ENCODE measurements at places on chromosomes 4 and X.

- no peak for DNase-seq
These were observed 169.9 kb downstream of the BANK1 start for GRCh38 chr4:101960431-101960830.

- DNase-seq = no peak
These were observed 27.8 kb upstream of the RNF128 start for GRCh38 chrX:106698693-106699092.

DNA sequence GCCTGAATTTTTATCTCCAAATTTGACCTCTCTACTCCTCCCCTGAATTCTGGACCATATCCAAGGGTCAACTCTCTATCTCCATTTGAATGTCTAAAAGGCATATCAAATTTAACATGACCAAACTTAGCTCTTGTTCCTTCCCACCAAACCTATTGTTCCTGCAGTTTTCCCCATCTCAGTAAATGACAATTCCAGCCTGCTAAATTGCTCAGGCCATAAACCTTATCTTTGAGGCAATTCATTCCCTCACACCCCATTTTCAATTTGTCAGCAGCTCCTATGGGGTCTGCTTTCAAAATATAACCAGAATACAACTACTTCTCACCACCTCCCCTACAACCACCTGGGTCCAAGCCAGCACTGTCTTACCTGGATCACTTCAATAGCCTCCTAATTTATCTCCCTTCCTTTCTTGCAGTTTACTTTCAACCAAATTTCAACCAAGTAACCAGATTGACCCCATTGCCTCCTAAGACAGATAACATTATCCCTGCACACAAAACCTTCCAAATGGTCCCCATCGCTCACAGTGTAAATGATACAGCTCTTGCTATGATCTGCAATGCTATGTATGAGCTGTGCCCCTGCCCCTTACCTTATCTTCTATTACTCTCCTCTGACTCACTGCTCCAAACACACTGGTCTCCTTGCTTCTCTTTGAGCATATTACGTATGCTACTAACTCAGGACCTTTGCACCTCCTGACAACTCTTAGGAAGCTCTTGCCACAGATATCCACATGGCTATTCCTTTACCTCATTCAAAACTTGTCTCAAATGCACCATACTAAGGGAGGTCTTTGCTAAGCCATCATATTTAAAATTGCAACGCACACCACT is 66.0 kb downstream of the CAMK2D start:
- no peak for DNase-seq

DNA sequence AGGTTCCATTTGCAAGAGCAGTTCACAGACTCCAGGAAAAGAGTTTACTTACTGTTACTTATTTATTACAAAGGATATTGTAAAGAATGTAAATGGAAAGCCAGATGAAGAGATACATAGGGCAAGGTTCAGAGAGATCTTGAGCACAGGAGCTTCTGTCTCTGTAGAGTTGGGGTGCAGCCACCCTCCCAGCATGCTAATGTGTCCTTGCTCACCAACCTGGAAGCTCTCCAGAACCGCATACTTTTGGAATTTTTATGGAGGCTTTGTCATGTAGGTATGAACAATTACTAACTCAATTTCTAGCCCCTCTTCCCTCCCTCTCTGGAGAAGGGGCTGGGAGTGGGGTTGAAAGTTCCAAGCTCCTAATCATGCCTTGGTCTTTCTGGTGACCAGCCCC is 857.2 kb downstream of the RPA4 start:
- DNase-seq = no peak

GRCh38 chrX:133818019-133818418 is 167.4 kb downstream of the GPC3 start:
- DNase-seq = no peak

DNA sequence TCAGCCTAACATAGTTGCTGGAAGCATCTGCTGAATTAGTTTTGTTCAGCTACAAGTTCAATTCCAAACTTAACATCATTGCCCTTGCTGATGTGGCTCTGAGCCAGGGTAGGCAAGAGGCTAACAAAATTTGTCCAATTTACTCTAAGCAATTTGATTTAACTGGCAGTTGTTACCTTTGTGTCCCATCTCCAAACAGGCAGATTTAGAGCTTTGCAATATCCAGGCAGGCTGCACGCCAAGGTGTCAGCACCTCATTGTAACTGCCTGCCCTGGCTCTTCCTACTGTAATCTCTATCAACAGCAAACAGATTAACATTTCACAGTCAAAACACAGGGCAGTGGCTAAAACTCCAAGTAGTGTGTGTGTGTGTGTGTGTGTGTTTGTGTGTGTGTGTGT is 2070.6 kb downstream of the PCDH7 start:
- no peak for DNase-seq

DNA sequence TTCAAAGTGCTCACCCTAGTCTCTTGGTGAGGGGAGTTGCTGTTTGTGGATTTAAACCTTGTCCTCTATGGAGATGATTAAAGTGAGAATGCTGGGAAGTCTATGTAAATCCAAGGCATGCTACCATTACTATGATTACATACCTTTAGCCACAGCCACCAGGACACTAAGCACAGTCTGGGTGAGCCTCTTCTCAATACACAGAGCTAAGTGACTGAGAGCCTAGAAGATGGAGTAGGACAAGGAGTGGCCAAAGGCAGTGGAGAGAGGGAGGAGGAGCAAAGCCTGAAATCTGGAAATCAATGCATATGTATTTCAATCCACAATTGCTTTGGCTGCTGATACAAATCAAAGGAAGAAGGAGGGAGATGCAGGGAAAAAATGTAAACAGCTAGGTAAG is 12.7 kb upstream of the TSPAN5 start:
- no peak for DNase-seq

- DNase-seq = no peak
These were observed 192.9 kb upstream of the RBPJ start for GRCh38 chr4:26127851-26128337.

DNA sequence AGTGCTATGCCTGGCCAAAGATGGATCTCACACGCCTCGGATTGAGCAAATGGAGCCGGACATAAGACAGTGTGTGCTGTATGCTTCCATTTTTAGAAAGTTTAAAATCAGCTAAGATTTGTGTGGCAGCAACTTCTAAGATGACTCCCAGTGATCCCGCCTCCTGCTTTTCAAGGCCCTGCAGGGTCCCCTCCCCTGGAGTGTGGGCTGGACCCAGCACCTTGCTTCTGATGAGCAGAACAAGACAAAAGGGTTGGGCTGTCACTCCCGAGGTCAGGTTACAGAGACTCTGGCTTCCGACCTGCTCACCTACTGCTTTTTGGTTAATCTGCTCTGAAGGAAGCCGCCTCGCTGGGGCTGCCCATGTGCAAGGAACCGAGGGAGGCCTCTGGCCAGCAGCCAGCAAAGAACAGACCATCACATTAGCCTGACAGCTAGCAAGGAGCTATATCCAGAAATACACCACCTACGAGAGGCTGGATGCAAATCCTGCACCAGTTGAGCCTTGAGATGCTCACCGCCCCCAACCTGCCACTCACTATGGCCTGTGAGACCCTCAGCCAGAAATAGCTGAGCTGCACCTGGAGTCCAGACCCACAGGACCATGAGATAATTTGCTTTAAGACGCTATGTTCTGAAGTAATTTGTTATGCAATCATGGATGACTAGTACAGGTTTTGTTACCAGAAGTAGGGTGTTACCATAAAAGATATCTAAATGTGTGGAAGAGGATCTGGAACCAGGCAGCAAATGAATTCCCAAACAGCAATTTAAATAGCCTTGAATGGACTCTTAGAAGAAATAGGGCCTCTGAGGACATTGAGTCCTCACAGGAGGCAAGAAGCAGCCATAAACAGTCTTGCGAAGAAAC is 47.6 kb downstream of the CRMP1 start:
- peak; percentile 26 for DNase-seq

DNA sequence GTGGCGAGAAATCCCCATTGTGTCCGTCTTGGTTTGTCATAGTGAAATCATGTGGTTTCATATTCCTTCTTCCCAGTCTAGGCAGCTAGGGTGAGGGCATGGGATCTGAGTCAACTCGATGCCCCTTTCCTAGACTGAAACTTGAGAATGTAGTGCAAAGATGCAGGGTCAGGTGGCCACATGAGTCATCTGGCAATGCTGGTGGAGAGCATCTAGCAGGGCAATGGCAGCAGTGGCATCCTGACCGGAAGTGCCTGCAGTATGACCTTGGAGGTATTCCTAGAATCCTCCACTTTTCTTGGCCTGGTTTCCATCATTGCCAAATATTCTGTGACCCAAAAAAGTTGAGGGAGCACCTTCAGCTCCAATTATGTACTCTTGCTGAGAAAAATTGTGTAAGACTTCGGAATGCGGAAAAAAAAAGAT is 39.1 kb upstream of the TMEM184C start:
- no peak for DNase-seq

GRCh38 chr4:113513382-113513781 is 248.2 kb downstream of the CAMK2D start:
- no peak for DNase-seq

- DNase-seq = peak; percentile 88
These were observed 240.4 kb upstream of the TET2 start for GRCh38 chr4:104906276-104906675.

GRCh38 chr4:181431006-181431405 is 812.2 kb upstream of the TENM3 start:
- DNase-seq = no peak

DNA sequence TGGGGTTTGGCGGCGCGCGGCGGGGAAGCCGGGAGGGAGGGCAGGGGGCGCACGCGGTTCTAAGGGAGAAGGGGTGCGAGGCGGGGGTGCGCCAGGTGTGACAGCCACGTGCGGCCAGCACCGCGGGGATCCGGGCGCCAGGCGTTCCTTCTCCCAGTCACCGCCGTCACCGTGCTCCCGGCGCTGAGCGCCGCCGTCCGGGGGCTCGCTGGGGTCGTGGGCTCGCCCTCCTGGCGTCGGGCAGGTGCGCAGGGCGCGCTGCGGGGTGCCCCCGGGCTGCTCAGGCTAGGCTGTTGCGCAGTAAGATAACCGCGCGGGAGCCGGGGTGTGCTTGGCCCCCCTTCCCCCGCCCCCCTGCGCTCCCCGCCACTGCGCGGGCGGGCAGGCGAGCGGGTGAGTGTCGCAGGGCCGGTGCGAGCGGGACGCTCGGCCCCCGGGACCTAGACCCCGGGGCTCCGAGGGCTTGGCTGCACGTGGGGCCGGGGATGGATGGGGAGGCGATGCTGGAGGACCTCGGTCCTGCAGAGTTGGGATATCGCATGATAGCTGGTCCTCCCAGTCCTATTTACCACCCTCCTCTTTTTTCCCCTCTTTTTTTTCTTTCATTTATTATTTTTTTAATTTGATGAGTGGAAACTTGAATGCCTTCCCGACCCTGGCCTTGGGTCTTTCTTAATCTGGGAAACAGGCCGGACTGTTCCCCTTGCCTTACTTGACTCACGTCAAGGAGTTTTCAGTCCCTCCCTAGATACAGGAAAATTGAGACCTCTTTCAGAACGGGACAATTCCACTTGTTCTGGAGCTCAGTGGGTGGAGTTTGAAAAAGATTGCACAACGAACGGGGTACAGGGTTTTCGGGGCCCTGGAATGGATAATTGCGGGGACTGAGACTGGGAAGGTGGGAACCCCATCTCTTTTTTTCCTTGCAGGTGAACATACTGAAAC is 797 bp downstream of the TXLNG start:
- peak; percentile 44 for DNase-seq

DNA sequence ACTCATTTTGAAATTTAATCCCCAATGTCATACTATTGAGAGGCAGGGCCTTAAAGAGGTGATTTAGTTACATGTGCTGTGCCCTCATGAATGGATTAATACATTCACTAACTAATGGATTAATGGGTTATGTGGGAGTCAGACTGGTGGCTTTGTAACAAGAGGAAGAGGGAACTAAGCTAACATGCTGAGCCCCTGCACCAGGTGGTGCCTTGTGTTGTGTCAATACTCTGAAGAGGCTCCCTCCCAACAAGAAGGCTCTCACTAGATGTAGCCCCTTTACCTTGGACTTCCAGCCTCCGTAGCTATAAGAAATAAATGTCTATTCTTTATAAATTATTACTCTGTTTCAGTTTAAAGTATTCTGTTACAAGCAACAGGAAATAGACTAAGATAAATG is 411.9 kb upstream of the EMCN start:
- DNase-seq = peak; percentile 63

DNA sequence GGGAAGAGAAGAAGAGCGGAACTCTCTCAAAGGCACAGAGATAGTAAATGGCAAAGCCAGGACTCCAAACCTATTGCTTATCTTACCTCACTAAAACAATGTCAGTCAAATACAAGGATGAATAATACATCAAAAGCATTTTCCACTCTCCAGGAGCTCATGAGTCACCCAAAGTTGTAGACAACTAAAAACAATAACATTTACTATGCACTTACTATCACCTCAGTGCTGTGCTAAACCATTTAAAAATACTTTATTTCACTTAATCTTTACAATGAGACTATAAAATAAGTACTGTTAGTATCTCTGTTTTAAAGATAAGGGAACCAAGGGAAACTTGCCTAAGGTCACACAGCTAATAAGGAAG is 163.2 kb upstream of the SPANXC start:
- DNase-seq = no peak

- no peak for DNase-seq
These were observed 281.8 kb upstream of the TEX13A start for GRCh38 chrX:105502336-105502735.

- DNase-seq = no peak
These were observed 9.4 kb downstream of the TCEANC start for GRCh38 chrX:13662355-13662791.

- DNase-seq = no peak
These were observed 117.9 kb downstream of the TBC1D19 start for GRCh38 chr4:26701786-26702227.

DNA sequence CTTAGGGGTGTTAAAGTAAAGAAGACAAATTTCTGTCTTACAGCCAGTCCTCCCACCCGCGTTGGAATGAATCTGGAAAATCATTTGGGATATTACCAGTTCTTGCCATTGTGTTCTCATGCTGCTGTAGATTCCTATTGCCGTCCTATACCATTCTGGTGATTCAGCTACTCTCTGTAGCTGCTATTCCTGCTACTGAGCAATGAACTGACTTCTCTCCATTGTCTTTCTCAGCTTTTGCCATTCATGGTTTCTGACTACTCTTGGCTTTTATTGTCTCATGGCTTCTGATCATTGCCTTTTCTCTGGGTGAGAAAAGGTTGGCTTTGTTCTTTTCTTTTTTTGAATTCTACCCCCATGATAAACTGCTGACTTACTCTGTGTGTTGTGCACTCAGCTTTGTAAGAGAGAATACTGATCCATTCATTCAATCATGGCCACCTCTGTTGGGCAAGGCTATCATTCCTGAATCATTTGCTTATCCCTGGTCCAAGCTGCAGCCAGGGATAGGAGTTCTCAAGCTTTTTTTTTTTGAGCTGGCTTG is 27.7 kb upstream of the METAP1 start:
- DNase-seq = no peak

DNA sequence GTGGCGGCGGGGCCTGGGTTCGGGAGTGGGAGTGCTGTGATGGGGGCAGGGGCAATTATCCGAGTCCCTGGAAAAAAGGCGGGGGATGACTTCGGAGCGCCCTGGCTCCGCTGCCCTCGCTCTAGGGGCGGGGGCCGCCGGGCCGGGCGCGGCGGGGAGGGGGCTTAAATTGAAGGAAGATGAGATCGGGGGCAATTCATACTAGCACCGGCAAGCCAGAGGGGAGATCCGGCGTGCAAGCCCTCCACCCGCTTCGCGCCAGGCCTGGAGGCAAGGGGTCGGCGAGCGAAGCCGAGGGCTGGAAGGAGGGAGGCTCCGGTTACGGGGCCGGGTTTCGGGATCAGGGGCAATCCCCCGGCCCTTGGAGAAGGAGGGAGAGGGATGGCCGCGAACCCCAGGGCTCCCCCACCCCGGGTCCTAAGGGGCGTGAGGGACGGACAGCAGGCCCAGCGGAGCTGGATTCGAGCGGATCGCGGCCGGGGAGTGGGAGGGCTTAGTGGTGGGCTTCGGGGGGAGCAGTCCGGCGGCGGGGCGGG is 1.2 kb downstream of the BCORL1 start:
- no peak for DNase-seq

Measured in NCI-H2171 treated with DMSO at 0.1 percent for 48 hours (cell line).